ENCODE measurements at places on chromosomes 4 and X. TPM values are rescaled to one million over a fixed set of nuclear protein-coding genes. Genes with fewer than 3 reads are reported as not detected.

DNA sequence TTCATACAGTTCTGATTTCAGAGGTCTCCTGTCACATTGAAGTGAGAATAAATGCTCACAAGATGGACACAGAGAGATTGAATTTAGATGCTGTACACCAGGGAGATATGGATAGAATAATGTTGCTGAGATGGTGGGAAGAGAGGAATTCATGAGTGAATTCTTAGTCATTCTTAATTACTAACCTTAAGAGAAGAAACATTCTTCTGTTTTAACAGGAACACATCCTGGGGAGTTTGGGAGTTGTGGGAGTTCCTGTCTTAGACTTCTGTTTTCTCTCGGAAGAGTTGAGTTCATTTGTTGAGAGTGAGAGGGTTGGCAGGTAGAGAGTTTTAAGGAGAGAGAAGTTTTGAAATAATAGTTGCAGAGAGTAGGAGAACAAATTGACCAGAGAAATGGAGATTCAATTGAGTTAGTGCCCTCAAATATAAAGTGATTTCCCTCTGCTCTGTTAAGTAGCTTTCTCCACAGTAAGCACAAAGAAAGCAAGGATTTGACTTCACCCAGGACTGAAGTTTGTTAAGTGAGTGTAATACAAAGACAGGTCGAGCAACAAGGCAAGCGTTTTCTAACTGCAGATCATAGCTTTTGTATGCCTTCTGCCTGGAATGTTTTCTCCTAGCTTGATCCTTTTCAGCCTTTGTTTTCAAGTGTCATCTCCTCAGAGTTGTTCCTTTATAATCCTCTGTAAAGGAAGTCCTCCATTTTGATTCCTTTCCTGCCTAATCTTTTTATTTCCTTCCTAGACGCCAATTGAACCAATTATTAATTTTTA is 205.9 kb downstream of the RAPGEF2 start:
- no peak for DNase-seq

- no peak for DNase-seq
Measured at GRCh38 chr4:177957596-177958360, 515.5 kb upstream of the AGA start.

DNA sequence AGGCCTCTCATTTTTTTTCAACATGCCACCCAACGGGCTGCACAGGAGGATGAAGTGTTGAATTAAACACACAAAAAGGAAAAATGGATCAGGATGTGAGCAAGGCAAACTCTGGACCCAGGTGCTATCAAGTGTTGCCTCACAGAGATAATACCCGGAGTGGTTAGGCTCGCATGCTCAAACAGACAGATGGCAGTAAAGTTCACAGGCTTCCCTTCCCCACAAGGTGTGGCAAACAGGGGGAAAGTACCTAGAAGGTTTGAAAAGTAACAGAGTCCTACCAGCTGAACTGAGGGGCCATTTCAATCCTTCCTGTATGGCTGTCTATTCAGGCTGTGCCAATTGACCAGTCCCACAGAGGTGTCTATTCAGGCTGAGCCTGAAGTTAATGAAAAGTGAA is 123.9 kb upstream of the GC start:
- DNase-seq = no peak

DNA sequence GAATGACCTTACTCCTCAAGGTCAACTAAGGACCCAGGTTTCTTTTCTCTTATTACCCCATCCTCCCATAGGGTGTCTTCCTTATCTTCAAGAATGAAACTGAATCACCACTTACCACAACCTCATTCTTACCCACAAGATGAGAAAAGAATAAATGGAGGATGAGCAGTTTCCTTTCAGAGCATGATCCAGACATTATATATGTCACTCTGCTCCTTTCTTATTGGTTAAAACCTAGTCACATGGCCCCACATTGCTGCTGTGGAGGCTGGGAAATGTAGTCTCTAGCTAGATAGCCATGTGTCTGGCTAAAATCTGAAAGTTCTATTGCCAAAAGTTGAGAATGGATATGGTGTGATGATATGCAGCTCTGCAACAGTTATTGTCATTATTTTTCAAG is 62.4 kb upstream of the RAI2 start:
- no peak for DNase-seq

GRCh38 chr4:98601708-98602107 is 56.7 kb downstream of the TSPAN5 start:
- DNase-seq = no peak

The BCAP31 gene
- 513 TPM for total RNA-seq

DNA sequence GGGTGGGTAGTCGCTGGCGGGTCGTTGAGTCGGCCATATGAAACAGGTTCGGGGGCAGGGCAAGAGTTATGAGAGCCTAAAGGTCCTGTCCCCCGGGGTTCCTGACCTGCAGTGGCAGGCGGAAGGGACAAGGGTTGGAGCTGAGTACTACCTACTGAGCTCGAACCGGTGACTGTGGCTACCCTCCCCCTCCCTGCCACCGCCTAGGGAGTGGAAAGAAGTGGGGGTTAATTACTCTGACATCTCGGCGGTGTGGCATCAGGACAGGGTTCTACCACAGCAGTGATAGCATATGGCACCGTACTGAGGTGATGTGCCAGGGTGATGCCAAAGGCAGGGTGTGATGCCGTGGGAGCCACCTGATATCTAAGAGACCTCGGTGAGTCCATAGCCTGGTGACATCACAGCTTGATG is 307 bp downstream of the ATG4A start:
- no peak for DNase-seq

The XAGE3 gene
- not detected for total RNA-seq

- DNase-seq = no peak
Measured at GRCh38 chrX:136437774-136438173, 50.0 kb upstream of the BRS3 start.

The CAPN6 gene
- 0.16 TPM for total RNA-seq

GRCh38 chr4:129140521-129140920 is 44.6 kb downstream of the C4orf33 start:
- DNase-seq = no peak

The TEX13C gene
- not detected for total RNA-seq

All from mesenteric fat pad (tissue), 1 donor.